ENCODE measurements at places on chromosomes 3 and 15. TPM values are rescaled to one million over a fixed set of nuclear protein-coding genes. Genes with fewer than 3 reads are reported as not detected.

GRCh38 chr3:129602730-129603560 lies 3.5 kb downstream of the PLXND1 start:
- no peak for DNase-seq

GRCh38 chr3:151227807-151228665 lies 25.0 kb upstream of the GPR171 start:
- DNase-seq, result peak; percentile 75

DNA sequence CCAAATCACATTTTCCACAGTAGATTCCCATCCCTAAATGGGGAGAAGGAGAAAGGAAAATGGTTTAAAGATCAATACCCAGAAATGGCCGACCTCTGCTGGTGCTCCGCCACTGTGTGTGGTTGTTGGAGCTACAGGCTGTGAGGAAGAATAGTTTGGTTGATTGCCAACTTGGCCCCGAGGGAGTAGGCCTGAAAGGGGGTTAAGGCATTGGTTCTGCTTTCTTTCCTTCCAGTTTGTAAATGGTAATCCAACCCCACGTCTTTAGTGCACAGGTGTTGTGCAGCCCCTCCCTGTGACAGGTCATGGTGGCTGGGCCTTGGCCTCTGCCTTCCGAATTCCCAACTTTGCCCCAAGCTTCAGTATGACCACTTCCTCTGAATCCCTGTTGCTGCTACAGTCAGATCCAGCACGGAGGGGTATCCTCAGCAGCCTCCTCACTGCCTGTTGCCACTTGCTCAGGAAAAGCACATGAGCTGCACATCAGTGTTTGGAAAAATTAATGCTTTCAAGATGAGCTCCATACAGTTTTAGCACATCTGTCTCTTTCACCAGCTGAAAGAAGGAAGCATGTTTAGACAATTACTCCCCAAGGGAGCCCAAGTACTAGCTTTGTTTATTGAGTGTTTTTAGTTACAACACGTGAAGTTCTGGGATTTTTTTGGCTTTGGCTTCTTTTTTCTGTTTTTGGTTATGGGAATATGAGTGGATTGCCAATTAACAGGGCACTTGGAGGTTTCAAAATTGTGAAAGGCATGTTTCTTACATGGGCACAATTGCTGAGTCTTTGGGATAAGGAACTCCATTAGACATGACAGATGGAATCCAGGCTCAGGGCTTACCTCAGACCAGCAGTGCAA lies 92.3 kb upstream of the ROPN1 start:
- DNase-seq, result no peak

GRCh38 chr3:63870615-63871005 lies 6.9 kb downstream of the ATXN7 start:
- DNase-seq, result no peak

GRCh38 chr15:44713006-44713966 lies 2.0 kb downstream of the B2M start:
- no peak for DNase-seq

DNA sequence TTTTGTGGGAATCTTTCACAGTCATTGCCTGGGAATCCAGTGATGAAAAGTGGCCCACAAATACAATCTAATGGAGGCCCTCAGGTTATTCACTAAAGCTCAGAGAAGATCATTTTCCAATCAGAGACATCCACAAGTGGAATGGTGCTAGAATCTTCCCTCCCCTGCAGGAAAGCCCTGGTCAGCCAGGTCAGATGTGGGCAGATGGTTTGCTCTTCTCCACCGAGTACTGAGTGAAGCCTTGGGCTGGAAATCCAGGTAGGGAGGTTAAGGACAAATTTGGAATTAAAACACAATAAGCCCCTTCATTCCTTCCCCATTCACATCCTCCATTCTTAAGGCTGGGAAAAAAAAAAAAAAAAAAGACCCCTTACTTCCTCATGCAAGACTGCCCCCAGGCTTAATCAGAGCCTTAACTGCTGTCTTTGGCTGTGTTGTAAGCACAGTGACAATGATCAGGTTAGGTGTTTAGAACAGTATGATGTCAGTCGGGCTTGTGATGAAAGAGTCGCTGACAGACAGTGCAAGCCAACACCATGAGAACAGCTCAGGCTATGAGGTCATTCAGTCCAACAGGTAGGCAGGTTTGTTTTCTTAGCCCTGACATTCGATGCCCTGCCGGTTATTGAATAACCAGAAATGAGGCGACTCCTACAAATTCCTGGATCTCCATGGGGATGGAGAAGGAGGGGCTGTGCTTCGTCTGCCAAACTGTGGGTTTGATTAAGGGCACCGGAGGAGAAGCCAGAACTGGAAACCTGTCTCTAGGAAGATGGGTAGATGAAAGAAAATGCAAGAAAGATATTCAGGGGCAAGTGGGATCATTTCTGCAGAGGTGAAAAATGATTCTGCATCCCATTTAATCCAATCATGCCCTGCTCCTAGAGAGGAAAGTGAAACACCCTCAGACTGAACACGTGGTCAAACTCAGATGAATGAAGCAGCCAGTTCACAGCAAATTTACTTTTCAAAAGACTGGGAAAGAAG lies 23.5 kb upstream of the HES1 start:
- DNase-seq, result no peak

DNA sequence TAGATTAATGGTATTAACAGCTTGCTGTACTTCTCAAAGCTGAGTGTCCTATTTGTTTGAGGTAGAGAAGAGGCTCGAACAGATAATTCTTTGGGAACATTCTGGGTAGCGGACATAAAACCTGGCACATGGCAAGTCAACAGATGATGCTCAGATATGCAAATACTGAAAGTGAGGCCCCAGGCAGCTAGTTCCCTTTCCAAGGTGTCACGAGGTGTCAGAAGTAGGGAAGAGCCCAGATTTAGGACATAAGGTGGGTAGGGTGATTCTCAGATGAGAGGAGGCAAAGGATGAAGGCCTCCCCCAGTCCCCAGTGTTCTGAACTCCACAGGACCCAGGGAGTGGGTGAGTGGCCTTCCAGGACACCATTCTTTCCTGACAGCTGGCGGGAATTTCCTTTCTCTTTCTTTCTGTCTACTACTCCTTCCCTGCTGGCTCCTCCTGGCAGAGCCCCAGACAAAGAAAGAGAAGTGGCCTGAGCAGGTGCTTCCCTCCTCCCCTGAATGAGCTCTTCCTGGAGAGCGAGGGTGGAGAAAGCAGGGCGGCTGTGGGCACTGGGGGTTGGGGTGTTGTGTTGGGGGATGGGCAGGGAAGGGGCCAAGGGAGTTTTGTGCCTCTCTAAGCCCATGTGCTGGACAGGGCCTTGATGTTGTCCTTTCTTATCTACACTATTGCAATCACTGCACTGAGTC lies 87.5 kb downstream of the CORO2B start:
- no peak for DNase-seq

DNA sequence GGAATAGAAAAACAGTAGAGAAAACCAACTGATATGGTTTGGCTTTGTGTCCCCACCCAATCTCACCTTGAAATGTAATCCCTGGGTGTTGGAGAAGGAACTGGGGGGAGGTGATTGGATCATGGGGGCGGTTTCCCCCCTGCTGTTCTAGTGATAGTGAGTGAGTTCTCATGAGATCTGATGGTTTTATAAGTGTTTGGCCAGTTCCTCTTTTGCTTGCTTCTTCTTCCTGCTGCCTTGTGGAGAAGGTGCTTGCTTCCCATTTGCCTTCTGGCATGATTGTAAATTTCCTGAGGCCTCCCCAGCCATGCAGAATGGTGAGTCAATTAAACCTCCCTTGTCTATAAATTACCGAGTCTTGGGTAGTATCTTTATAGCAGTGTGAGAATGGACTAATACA lies 48.4 kb downstream of the EOMES start:
- DNase-seq, result no peak

GRCh38 chr3:13791198-13792050 lies 88.4 kb downstream of the WNT7A start:
- DNase-seq, result no peak

GRCh38 chr3:170536712-170537111 lies 49.2 kb downstream of the SLC7A14 start:
- DNase-seq, result no peak

GRCh38 chr3:36893137-36893557 lies 51.7 kb downstream of the TRANK1 start:
- DNase-seq, result no peak

- no peak for DNase-seq
Measured at GRCh38 chr3:131193641-131194238, 167.1 kb downstream of the NEK11 start.

The BFSP2 gene
- not detected for total RNA-seq

The TMEM266 gene
- 0.10 TPM for total RNA-seq

The LRRC34 gene
- 2.9 TPM for total RNA-seq

The DUOXA1 gene
- total RNA-seq, result not detected

The VIPR1 gene
- 0.69 TPM for total RNA-seq

The SERPINI2 gene
- not detected for total RNA-seq
